Tibial nerve (tissue), 4 donors: ENCODE measurements at places on chromosomes 6 and 20. TPM values are rescaled to one million over a fixed set of nuclear protein-coding genes. Genes with fewer than 3 reads are reported as not detected.
A peak's percentile ranks its signal among the peaks of the same experiment; 100 is the strongest.

DNA sequence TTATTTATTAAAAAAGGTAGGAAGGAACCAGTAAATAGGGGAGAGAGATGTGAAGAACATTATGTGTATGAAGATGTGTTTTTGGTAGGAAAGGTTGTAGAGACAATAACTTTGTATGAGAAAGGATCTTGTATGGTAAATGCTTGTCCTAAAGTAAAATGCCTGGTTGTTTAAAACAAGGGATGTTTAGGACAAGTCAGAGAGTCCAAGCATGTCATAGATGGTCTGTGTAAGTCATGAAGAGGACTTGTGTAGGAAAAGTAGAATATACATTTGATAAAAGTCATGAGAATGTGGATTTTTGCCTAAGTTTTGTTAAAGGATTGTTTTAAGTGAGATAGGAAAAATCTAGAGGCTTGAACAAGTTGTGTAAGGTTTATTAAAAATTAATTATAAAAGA, 325.1 kb downstream of the CDH26 start:
- H3K27me3 ChIP-seq, result no peaks in the 10 kb centered on the region
- H3K36me3 ChIP-seq, result peaks cover 3% of the 10 kb centered on the region
- no peak for DNase-seq
- no peak overlapping the region for H3K27ac ChIP-seq
- H3K4me3 ChIP-seq, result no peak overlapping the region

The KIAA0408 gene
- total RNA-seq, result 16.5 TPM

The FAM83D gene
- not detected for total RNA-seq

- no peaks in the 10 kb centered on the region for H3K36me3 ChIP-seq
- H3K27ac ChIP-seq, result no peak overlapping the region
- no peaks in the 10 kb centered on the region for H3K27me3 ChIP-seq
- H3K4me1 ChIP-seq, result no peaks in the 10 kb centered on the region
- no peak overlapping the region for H3K4me3 ChIP-seq
These were observed 115.2 kb upstream of the RNF24 start for GRCh38 chr20:4130404-4131189.

- no peaks in the 10 kb centered on the region for H3K4me1 ChIP-seq
- no peaks in the 10 kb centered on the region for H3K27me3 ChIP-seq
- H3K27ac ChIP-seq, result no peak overlapping the region
- H3K4me3 ChIP-seq, result no peak overlapping the region
- H3K36me3 ChIP-seq, result no peaks in the 10 kb centered on the region
- no peak for DNase-seq
These were observed 456.4 kb upstream of the MANEA start for GRCh38 chr6:95120984-95121383.

DNA sequence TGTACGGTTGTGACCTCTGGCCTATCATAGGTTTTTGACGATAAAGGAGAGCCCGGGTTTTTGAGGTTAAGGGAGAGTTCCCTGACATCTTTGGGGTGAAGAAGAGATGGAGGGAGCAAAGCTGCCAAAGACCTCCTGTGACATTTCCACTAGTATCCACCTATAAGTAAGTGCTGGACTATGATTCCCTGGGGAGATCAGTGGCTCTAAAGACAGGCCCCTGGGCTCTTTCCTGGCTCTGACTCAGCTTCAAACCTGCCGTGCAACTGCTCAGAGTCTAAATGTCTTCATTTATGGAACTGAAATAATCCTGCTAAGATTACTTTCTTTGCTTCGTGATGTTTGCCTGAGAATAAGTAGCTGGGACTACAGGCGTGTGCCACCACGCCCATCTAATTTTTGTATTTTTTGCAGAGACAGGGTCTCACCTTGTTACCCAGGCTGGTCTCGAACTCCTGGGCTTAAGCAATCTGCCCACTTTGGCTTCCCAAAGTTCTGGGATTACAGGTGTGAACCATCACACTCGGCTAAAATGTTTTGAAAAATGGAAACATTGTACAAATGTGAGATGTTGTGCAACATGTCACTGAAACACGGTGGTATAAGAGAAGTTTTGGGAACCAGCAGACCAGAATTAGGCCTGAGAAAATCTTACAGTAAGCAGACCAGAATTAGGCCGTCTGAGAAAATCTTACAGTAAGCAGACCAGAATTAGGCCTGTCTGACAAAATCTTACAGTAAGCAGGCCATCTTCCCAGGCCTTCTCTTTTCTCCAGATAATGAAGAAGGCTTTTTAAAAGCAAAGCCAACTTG, 1.1 kb upstream of the PAQR8 start:
- no peaks in the 10 kb centered on the region for H3K27me3 ChIP-seq
- H3K4me1 ChIP-seq, result peaks cover 15% of the 10 kb centered on the region
- H3K27ac ChIP-seq, result peak overlapping the region; percentile 92
- H3K36me3 ChIP-seq, result no peaks in the 10 kb centered on the region
- no peak for DNase-seq

GRCh38 chr6:168715643-168716481, 274.9 kb downstream of the SMOC2 start:
- no peaks in the 10 kb centered on the region for H3K4me1 ChIP-seq
- no peaks in the 10 kb centered on the region for H3K27me3 ChIP-seq
- no peak overlapping the region for H3K27ac ChIP-seq
- no peak overlapping the region for H3K4me3 ChIP-seq
- H3K36me3 ChIP-seq, result no peaks in the 10 kb centered on the region

DNA sequence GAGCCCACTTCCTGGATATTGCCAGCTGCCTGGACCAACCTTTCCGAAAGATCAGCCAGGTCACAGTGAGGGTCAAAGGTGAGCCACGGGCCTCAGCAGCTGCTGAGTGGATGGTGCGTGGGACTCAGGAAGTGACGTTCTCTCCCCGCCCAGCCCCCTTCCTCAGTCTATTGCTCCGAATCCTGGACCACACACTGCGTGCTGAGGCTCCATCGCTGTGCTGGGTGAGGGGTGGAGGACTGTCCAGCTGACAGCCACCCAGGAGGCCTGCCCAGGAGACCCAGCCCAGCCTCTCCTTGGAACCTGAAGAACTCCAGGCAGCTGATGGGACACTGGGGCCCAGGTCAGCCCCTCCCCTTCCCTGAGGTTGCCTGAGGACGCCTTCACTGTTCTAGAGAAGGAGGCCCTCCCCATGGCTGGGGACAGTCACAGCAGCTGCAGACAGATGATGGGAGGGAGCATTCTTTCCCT, 94.4 kb upstream of the CD93 start:
- no peak overlapping the region for H3K4me3 ChIP-seq
- peak overlapping the region; percentile 67 for H3K27ac ChIP-seq
- H3K36me3 ChIP-seq, result no peaks in the 10 kb centered on the region
- H3K4me1 ChIP-seq, result no peaks in the 10 kb centered on the region
- no peaks in the 10 kb centered on the region for H3K27me3 ChIP-seq
- peak; percentile 79 for DNase-seq

- DNase-seq, result no peak
- no peaks in the 10 kb centered on the region for H3K27me3 ChIP-seq
- H3K4me3 ChIP-seq, result no peak overlapping the region
- no peaks in the 10 kb centered on the region for H3K36me3 ChIP-seq
These were observed 672.2 kb downstream of the EPM2A start for GRCh38 chr6:145063091-145063490.

The GFOD1 gene
- 49.4 TPM for total RNA-seq

The CUL9 gene
- 47.9 TPM for total RNA-seq

The LINC00237 gene
- total RNA-seq, result not detected

DNA sequence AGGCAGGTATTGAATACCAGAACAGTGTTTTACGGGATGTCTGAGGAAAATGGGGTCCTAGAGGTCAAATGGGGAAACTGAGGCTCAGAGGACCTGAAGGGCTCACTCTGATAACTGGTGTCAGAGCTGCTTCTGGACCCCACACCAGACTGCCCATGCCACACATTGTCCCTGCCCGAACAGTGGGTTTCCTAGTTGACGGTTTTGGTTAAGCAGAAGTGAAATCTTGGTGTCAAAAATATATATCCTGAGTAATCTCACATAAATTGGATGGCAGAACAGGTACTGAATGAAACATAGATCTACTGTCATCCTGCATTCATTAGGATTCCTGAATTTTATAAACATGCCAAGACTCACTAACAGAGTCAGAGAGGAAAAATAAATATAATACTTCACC, 16.3 kb downstream of the NOX3 start:
- H3K27ac ChIP-seq, result no peak overlapping the region
- no peaks in the 10 kb centered on the region for H3K36me3 ChIP-seq
- H3K4me3 ChIP-seq, result no peak overlapping the region
- DNase-seq, result no peak
- no peaks in the 10 kb centered on the region for H3K27me3 ChIP-seq

DNA sequence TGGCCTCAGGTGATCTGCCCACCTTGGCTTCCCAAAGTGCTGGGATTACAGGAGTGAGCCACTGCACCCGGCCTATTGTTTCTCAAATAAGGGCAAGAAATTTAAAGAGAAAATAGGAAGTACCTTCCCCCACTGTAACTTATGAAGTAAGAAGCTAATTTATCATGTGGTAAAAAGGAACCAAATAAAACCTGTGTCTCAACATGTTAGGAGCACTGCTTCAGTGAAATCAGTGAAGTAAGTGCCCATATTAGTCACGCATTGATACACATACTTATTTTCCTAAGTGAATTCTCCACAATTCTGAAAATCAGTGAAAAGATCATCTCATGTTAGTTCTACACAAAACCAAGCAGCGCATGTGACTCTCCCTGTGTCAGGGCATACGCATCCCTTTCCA, 14.2 kb upstream of the LPA start:
- DNase-seq, result no peak
- no peaks in the 10 kb centered on the region for H3K27me3 ChIP-seq

GRCh38 chr6:52790861-52791260, 12.8 kb downstream of the GSTA1 start:
- H3K4me1 ChIP-seq, result no peaks in the 10 kb centered on the region
- H3K36me3 ChIP-seq, result no peaks in the 10 kb centered on the region
- H3K4me3 ChIP-seq, result no peak overlapping the region
- no peaks in the 10 kb centered on the region for H3K27me3 ChIP-seq
- H3K27ac ChIP-seq, result no peak overlapping the region
- no peak for DNase-seq

GRCh38 chr20:56899506-56899905, 270.4 kb downstream of the TFAP2C start:
- H3K4me3 ChIP-seq, result no peak overlapping the region
- no peaks in the 10 kb centered on the region for H3K27me3 ChIP-seq
- H3K36me3 ChIP-seq, result no peaks in the 10 kb centered on the region
- H3K4me1 ChIP-seq, result no peaks in the 10 kb centered on the region

The TENT5A gene
- total RNA-seq, result 24.3 TPM

The LIME1 gene
- 11.4 TPM for total RNA-seq

The ZSCAN9 gene
- total RNA-seq, result 11.9 TPM

The COL20A1 gene
- 0.20 TPM for total RNA-seq

- no peaks in the 10 kb centered on the region for H3K36me3 ChIP-seq
- no peaks in the 10 kb centered on the region for H3K4me1 ChIP-seq
- H3K27ac ChIP-seq, result peak overlapping the region; percentile 20
- H3K4me3 ChIP-seq, result no peak overlapping the region
- H3K27me3 ChIP-seq, result no peaks in the 10 kb centered on the region
These were observed 175.9 kb downstream of the SOX4 start for GRCh38 chr6:21769405-21769861.

The SLC17A9 gene
- 4.0 TPM for total RNA-seq

DNA sequence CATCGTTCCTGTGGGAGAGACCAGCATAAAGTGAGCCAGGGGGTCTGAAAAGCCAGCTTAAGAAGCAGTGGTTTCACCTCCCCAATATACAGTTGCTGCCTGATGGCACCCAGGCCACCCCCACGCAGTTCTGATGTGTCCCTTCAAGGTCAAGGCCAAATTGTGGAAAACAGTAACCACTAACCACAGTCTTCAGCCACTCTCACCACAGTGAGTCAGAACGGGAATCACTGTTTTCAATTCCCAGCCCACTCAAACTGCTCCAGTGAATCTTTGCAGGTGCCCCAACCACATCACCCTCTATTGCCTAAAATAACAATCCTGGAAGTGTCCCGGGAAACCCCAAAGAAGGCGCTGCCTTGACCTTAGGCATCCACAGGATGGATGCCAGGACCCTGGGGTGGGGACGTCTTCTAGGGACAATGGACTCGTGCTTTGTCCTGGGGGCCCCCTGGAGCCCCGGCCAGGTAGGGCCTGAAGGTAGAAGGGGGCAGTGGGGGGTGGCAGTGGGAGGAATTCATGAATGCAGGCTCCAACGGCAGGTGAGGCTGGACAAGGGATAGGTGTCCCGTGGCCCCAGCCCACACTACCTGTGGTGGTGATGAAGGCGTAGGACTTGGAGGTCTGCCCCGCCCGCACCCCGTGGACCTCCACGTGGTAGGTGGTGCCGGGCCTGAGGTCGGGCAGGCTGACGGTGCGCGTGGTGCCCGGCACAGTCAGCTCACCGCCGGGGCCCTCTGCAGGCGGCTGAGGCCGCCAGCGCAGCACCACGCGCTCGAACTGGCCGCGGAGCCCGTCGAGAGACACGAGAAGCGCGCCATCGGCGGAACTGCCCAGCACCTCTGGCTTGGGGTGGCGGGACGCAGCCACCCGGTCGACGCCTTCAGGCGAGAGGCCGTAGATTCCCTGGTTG, 22.2 kb downstream of the TNXB start:
- DNase-seq, result no peak
- peaks cover 64% of the 10 kb centered on the region for H3K4me1 ChIP-seq
- H3K4me3 ChIP-seq, result peak overlapping the region; percentile 18
- peak overlapping the region; percentile 66 for H3K27ac ChIP-seq

DNA sequence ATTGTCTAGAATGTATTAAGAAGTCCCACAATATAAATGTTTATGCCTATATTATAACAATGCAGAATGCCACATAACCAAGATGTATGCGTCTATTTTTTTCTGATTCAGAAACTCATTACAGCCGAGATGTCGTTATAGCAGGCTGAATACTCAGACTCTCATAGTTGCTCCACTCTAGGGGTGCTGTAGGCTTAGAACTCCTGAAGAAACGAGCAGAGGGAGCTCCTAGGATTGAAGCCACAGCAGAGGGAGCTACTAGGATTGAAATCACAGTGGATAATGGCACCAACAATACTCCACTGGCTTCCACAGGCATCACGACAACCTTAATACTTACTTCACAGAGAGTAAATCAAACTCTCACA, 208.9 kb downstream of the KIF16B start:
- H3K4me3 ChIP-seq, result no peak overlapping the region
- H3K36me3 ChIP-seq, result peaks cover 44% of the 10 kb centered on the region
- DNase-seq, result no peak
- no peaks in the 10 kb centered on the region for H3K27me3 ChIP-seq

- H3K4me3 ChIP-seq, result no peak overlapping the region
- no peak overlapping the region for H3K27ac ChIP-seq
- peaks cover 41% of the 10 kb centered on the region for H3K36me3 ChIP-seq
These were observed 83.0 kb upstream of the MRPS10 start for GRCh38 chr6:42300701-42301100.
